Natural killer cell (primary cell): ENCODE measurements at places on chromosomes 6 and 20.

GRCh38 chr20:63464289-63464635, 8.2 kb downstream of the KCNQ2 start:
- no peak for DNase-seq

GRCh38 chr6:97632341-97632740, 349.3 kb upstream of the MMS22L start:
- no peak for DNase-seq

GRCh38 chr6:38827024-38827423, 111.9 kb downstream of the DNAH8 start:
- DNase-seq: no peak

- DNase-seq: no peak
Observed at GRCh38 chr20:55417836-55418235, 587.5 kb downstream of the CBLN4 start.

GRCh38 chr6:84581494-84582259, 182.7 kb downstream of the TBX18 start:
- no peak for DNase-seq

GRCh38 chr6:50843842-50844241, 25.2 kb downstream of the TFAP2B start:
- no peak for DNase-seq

DNA sequence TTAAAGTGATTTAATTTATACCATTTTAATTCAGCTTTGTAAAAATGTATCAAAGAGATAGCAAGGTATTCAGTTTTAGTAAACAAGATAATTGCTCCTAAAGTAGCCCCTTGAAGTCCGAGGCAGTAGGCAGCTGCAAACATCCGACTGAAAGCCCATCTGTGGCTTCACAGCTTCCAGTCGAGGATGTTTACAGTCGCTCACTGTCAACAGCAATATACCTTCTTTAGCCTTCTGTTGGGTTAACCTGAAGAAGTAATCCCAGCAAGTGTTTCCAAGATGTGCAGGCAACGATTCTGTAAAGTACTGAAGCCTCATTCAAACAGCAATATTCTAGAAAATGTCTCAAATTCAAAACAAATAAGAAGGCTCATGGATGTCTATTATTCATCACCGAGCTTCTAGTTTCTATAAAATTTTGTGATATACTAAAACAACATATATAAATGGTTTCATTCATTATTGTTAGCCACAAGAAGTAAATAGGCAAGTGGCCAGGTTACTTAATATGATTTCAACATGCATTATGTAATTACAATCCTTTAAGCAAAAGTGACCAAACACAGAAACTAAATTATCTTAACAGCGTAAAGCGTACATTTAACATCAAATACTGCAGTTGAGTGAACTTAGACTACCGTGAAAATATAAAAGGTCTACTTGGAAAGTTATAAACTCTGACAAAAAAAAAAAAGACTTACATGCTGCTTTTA, 115.0 kb downstream of the OGFRL1 start:
- no peak for DNase-seq

DNA sequence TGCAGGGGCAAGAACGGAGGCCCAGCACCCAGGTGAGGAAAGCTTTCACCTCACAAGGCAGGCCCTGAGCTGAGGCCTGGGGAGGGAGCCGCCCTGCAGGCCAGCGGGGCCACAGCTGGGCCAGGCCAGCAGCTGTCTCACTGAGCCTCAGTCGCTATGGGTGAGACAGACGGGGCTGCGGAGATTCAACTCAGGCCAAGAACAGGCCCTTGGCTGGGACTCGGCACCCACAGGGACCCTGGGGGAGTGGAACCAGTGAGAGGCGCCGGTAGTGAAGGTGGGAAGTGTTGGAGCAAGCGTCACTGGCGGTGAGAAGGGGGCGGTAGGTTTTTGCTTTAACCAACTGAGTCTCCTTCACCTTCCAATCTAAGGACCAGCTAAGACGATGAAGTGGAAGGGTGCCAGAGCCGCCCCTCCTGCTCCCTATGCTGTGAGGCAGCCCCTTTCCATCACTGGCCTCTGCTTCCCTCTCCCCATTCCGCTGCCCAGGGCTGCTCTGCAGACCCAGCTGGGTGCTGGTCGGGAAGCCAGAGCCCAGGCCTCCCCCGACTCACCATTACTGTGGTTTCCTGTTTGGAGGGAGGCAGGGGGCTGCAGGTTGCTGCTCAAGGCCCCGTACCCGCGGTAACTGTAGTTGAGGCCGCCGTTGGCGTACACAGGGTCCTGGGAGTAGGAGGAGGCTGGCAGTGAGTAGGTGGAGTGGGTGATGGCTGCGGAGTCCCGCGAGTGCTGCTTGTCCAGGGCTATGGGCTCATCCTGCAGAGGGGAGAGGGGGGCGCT, 93.7 kb downstream of the ASXL1 start:
- no peak for DNase-seq

DNA sequence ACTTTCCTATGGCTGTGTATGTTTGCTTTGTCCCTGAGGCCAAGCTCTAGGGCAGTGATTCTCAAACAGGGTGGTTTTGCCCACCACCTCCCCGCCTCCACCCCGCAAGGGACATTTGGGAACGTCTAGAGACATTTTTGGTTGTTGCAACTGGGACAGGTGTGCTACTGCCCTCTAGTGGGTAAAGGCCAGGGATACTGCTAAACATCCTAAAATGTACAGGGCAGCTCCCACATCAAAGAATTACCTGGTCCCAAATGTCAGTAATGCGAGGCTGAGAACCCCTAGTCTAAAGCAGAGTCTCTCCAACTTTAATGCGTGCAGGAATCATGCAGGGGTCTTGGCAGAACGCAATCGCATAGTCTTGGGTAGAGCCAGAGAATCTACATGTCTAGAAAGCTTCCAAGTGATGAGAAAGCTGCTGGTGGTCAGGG, 5.1 kb downstream of the KCNS1 start:
- peak; percentile 84 for DNase-seq

- DNase-seq: no peak
Observed at GRCh38 chr6:66896415-66896814, 1189.4 kb upstream of the EYS start.

DNA sequence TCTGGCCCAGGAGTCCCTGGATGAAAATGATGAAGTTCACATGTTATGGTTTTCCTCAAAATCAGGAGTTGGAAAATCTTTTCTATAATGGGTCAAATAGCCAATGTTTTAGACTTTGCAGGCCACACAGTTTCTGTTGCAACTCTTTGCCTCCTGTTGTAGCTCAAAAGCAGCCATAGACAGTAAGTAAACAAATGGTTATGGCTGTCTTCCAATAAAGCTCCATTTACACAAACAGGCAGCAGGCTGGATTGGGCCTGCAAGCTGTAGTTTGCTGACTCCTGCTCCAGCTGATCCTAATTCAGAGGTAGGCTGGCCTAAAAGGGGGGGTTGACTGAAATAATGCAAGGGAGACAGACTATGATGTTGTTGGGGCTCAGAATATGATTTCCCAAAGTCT, 33.0 kb downstream of the METTL24 start:
- DNase-seq: no peak

DNA sequence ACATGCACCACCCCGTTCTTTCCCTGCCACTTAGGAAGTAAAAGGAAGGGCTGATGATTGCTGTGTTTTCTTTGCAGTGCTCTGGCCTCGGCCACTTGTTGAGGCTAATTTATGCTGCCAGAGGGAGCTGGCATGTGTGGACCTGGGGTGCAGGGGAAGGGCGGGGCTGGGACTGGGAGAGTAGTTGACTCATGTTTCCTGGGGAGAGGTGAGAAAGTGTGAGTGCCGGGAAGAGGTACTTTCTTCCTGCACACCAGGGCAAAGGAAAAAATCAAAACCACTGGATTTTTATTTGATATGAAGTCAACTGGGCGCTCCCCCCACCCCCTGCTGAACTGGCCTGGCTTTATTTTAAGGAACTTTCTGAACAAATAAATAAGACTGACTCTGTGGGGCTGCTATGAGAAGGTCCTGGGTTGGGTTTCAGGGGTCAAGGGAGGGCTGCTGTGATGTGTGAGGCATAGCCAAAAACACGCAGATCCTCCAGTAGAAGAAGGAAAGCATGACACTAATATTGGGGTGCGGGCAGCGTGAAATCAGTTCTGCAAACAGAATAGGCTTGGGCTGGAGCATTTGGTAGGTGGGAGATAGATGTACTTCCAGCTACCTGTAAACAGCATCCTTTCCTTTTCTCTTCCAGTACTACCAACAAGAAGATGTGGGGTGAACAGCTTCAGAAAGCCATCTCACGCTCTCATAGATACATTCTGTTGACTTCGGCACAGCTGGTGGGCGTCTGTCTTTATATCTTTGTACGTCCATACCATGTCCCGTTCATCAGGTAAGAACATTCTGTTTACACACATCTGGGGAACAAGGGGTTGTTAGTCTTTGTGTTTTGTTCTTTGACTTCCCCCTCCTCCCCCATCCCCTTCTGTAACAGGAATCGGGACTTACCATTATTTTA, 87.5 kb downstream of the SYNJ2 start:
- no peak for DNase-seq

- DNase-seq: no peak
Observed at GRCh38 chr20:24521032-24521431, 51.6 kb downstream of the SYNDIG1 start.

DNA sequence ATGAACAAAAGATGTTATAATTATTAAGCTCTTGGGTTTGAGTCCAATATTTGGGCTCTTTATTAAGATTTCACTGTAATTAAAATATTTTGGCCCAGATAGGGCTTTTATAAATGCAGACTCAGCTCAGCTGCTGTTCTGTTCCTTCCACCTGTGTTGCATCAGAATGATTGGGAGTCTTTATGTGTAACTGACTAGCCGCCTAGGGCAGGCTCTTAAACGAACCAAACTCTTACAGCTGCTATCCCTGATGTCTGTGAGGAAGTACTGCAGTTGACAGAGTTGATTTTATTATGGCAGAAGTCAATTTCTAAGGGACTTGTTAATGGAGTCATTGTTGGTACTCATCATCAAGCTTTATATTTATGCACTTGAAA, 144.7 kb downstream of the MYO6 start:
- no peak for DNase-seq

GRCh38 chr20:23020230-23021018, 14.7 kb upstream of the SSTR4 start:
- DNase-seq: no peak

DNA sequence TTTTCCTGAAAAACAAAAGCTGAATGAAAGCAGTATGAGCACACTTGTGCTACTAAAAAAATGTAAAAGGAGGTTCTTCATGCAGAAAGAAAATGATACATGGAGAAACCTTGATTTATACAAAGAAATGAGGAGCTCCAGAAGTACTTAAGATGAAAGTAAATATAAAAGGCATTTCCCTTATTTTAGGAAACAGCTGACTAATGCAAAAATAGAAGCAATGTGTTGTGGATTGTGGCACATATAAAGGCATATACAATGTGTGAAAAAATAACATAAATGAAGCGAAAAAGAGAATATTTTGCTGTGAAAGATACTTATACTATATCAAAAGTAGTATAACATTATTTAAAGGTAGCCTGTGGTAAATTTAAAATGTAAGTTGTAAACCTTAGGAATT, 41.2 kb upstream of the PHIP start:
- no peak for DNase-seq
